EH (cell line): ENCODE measurements at places on chromosomes 7 and 10.

- no peak for DNase-seq
Measured at GRCh38 chr10:22110761-22111160, 107.1 kb downstream of the EBLN1 start.

GRCh38 chr10:87818505-87819288, 671 bp upstream of the ATAD1 start:
- peak; percentile 34 for DNase-seq

DNA sequence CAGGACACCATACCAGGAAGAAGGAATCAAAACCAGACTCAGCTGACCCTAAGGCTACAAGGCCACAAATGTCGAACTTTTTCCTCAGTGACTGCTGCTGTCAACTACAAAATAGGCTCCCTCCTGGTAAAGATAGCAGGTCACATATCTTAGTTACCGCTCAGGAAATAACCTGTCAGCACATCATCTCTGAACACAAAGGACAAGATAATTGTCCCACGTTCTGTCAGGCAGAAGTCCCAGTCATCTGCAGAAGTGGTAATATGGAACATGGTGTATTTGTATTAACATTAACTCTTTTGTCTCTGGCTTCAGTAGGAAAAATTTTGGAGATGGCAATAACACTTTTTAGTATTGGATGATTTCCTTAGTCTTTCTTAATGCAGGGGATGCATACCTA, 630.2 kb upstream of the LRRTM3 start:
- no peak for DNase-seq

DNA sequence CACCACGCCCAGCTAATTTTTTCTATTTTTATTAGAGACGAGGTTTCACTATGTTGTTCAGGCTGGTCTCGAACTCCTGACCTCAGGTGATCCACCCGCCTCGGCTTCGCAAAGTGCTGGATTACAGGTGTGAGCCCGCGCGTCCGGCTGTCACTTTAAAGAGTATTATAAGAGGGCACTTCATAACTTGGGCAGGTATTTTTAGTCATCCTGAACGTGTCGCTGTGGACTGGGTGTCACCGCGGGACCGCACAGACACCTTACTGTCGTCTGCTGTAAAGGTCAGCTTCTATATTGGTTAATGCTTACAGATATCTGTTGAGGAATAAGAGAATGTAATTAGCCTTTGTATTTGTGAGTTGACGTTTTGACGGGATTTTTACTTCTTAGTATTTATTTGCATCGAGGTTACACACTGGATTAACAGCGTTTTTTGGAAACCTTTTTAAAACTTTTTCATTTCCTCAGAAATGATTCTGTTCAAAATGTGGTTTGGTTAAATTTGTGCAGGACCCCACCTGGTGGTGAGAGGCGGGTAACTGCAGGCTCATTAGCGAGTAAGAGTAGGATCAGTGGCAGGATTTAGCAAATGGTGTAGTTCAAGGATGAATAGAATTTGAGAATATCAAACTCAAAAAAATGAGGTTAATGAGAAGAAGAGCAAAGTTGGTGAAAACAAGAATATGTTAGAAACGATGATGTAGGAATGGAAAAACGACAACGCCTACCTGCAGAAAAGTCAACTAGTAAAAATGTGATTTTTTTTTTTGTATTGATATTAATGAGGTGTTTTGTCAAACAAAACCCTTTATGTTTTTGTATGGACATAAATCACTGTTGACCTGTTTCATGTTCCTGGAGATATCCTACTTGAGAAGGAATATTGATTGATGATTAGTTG, 3.2 kb downstream of the DNAJB6 start:
- DNase-seq: peak; percentile 75

- DNase-seq: no peak
Measured at GRCh38 chr10:77812741-77813140, 113.8 kb downstream of the DLG5 start.

GRCh38 chr7:95001258-95001657, 93.9 kb downstream of the PPP1R9A start:
- no peak for DNase-seq

GRCh38 chr10:125164421-125164820, 4.1 kb upstream of the CTBP2 start:
- no peak for DNase-seq

GRCh38 chr7:12120632-12121031, 90.5 kb upstream of the TMEM106B start:
- no peak for DNase-seq

GRCh38 chr7:38938001-38938485, 29.1 kb upstream of the VPS41 start:
- no peak for DNase-seq

DNA sequence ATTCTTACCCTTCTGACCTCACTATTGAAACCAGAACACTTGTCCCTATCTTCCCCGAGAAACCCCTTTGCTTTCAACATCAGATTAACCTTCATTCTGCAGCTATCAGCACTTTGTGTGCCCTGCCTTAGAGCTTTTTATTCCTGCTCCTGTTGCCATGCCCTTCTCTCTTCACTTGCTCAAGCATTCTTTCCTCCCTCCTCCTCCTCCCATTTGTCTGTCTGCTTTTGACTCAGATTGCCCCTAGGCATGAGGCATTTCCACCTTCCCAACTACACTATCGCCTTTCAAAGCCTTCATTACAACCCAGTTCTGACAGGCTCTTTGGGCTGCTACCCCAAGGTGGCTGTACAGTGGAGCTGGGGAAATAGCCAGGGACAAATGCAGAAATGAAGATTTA, 143.3 kb downstream of the SLC25A13 start:
- DNase-seq: peak; percentile 56

GRCh38 chr10:91493313-91493712, 83.2 kb downstream of the HECTD2 start:
- DNase-seq: peak; percentile 58

- DNase-seq: peak; percentile 69
Measured at GRCh38 chr10:84352251-84352842, 24.0 kb downstream of the CCSER2 start.

DNA sequence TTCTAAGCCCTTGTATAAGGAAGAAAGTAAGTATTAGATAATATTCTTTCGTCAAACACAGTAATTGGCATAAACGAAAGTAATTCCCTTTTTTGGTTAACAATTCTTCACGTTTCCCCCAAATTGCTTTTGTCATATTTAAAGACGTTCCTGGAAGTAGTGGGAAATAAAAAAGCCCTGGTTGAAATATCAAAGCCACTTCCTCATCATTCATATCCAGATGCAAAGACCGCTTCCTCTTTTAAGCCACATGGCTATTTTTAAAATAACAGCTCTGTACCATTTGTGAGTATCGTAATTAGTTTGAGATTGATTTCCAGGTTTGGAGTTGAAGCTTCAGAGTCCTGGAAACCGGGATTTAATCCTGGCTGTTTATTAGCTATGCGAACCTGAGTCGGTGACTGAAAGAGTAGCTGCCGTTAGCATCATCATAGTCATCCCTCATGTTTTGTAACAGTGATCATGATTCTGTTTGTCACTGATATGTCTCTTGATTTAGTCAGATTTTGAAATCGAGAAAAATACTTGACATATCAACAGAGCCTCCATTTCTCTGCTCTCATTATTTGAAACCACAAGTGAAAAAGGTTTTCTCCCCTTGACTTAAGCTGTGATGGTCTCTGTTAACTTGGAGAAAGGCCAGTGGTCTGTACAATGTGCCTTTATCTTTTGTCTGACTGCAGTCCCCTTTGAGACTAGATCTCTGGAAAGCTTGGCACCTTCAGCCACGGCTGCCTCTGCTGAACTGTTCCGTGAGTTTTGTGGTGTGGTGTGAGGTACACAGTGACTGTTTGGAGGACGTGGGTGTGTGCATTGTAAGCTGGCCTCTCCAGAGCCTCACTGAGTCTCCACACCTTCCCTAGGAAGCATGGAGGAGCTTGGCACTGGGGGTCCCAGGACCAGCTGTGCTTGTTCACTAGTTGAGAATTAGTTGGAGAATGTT, 18.1 kb downstream of the OPTN start:
- no peak for DNase-seq

GRCh38 chr10:4646547-4646946, 179.5 kb upstream of the AKR1E2 start:
- DNase-seq: peak; percentile 18

GRCh38 chr10:17669185-17669872, 25.4 kb downstream of the STAM start:
- no peak for DNase-seq

DNA sequence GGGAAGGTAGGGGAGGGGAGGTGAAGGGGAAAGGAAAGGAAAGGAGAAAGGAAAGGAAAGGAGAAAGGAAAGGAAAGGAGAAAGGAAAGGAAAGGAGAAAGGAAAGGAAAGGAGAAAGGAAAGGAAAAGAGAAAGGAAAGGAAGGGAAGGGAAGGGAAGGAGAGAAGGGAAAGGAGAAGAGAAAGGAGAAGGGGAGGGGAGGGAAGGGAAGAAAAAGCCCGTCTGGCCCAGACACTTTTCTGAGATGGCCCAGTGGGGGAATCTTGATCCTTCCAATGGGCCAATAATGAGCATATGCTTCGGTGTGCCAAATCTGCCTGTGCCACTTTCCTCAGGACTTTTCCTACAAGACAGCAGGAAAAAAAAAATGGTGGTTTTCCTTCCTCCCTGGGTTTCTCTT, 64.5 kb downstream of the CH25H start:
- DNase-seq: no peak

DNA sequence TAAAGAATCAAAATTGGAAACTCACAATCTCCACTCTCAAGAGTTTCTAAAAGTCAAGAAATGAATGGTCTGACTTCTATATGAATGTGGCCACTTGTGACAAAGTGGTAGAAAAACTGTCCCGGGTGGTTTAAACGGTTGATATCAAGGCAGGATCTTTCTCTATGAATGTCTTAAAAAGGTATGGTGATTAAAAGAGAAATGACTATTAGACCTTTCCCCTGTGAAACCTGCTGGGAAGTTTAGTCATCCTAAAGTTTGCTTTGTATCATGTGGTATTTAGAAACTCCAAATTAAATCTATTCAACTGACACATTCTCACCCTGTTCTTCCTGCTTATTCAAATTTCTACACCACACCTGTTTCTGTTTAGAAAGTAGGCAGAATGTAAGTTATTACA, 492.5 kb downstream of the XPNPEP1 start:
- no peak for DNase-seq

GRCh38 chr7:151351027-151351426, 9.4 kb downstream of the NUB1 start:
- DNase-seq: no peak

GRCh38 chr10:3811291-3811870, 26.4 kb upstream of the KLF6 start:
- DNase-seq: peak; percentile 67

- no peak for DNase-seq
Measured at GRCh38 chr7:122803323-122803722, 82.9 kb downstream of the CADPS2 start.
